ENCODE measurements at places on chromosomes 3 and 15.

- no peak for DNase-seq
These were observed 630.4 kb upstream of the TBL1XR1 start for GRCh38 chr3:177827511-177828207.

- DNase-seq: no peak
These were observed 57.2 kb downstream of the SNX4 start for GRCh38 chr3:125462722-125463299.

GRCh38 chr15:85563328-85563727 is 182.9 kb downstream of the AKAP13 start:
- DNase-seq: no peak

DNA sequence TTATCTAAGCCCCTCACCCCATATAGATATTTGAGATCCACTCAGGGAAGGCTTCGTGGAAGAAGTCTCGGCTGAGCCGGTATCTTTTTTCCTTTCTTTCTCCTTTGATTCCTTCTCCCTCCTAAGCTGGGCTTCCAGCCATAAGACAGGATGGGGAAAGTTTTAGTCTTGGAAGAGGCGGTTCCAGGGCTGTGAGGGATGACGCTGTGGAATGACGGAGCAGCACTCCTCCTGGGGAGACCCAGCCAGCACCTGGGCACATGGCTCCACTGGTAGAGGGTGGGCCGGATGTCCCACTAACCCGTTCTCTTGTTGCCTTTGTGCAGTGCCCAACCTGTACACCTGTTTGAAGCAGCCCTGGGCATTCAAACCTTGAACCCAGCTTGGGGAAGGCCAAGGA is 43.2 kb upstream of the FAM107A start:
- no peak for DNase-seq

- DNase-seq: no peak
These were observed 34.9 kb upstream of the MEIS2 start for GRCh38 chr15:37135225-37135624.
